ENCODE measurements at places on chromosomes 3 and 15. TPM values are rescaled to one million over a fixed set of nuclear protein-coding genes. Genes with fewer than 3 reads are reported as not detected.

The TMEM158 gene
- total RNA-seq, result 18.3 TPM

The DUOXA1 gene
- not detected for total RNA-seq

The AMT gene
- total RNA-seq, result 0.39 TPM

The CLDN16 gene
- not detected for total RNA-seq

The PPP1R14D gene
- not detected for total RNA-seq

The DGKG gene
- not detected for total RNA-seq

The SYNM gene
- 1.8 TPM for total RNA-seq

Measured in cardiac ventricle fibroblast (primary cell).